ENCODE measurements at places on chromosomes 11 and 22.

DNA sequence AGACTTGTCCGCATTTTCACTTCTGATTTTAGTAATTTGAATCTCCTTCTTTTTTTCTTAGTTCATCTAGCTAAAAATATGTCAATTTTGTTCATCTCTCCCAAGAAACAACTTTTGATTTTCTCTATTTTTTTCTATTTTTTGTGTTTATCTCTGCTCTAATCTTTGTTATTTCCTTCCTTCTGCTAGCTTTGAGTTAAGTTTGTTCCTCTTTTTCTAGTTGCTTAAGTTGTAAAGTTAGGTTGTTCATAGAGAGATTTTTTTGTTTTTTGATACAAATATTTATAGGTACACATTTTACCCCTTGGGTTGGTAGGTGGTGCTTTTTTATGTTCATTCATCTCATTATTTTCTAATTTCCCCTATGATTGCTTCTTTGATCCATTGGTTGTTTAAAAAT is 22.1 kb upstream of the XKR3 start:
- H3K4me3 ChIP-seq = no peak overlapping the region
- no peaks in the 10 kb centered on the region for H3K36me3 ChIP-seq
- no peak overlapping the region for H3K27ac ChIP-seq
- peaks cover 4% of the 10 kb centered on the region for H3K27me3 ChIP-seq
- H3K4me1 ChIP-seq = no peaks in the 10 kb centered on the region

DNA sequence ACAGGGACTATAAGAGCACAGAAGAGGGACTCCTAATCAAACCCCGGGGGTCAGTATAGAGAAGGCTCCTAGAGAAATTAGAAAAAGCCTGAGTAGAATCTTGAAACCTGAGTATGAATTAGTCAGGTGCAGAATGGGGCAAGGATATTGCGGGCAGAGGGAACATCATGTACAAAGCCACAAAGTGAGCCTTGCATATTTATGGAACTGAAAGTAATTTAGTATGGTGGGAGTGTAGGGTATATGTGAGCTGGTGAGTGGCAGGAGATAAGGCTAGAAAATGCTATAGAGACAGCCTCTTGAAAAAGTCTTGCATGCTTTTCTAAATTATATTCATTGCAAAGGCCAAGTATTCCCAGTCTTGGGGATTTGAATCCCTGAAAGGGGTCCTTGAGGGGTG is 93.7 kb downstream of the STIM1 start:
- H3K4me3 ChIP-seq = no peak overlapping the region
- H3K27me3 ChIP-seq = no peaks in the 10 kb centered on the region
- peak; percentile 54 for DNase-seq

DNA sequence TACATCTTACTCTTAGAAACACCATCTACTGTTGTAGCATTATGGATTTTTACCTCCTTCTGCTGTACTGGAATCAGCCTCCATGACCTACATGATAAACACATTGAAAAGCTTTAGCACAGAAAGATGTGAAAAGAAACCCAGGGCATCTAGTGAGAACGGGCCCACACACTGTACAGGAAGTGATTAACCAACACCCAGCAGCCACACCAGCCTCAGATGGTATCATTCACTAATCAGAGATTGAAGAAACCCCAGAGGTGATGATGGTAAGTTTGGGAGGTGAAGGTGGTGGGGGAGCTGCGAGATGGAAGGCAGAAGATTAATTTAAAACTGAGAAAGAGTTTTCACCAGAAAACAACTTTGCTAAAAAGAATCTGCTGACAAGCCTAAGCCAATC is 46.1 kb downstream of the RASSF10 start:
- H3K4me3 ChIP-seq = no peak overlapping the region
- H3K4me1 ChIP-seq = peaks cover 5% of the 10 kb centered on the region
- no peaks in the 10 kb centered on the region for H3K36me3 ChIP-seq
- H3K27ac ChIP-seq = no peak overlapping the region
- peaks cover 8% of the 10 kb centered on the region for H3K27me3 ChIP-seq
- DNase-seq = no peak

DNA sequence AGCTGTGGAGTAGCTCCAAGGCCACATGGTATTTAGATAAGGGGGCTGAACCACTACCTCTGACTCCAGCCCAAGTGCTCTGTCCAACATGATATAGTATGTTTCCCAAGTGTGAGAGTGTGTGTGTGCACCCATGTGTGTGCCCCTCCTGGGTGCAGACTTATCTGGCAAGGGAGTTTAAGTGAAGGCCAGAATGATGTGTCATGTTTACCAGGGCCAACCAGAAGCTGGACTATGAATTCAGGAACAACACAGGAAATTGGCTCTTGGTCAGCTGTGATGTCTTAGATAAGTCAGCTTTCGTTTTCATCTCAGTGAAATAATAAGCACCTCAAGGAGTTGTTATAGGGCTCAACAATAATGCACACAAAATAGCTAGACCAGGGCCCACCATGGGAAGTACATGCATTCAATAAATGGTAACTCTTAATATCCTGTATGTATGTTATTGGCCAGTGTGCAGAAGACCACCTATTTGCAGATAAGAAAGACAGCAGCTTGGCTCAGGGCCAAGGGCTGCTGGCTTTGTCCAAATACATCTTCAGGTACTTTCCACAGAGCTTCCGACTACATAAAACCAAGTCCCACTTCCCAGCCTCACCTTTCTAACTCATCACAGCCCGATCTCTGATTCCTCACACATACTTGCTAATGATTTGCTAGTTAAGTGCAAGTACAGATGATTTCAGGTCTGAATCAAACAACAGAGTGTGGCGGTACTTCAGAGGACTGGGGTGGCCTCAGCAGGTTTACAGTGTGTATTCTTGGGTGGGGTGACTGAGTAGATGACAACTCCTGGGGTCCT is 120.9 kb downstream of the ME3 start:
- H3K27me3 ChIP-seq = no peaks in the 10 kb centered on the region
- no peaks in the 10 kb centered on the region for H3K36me3 ChIP-seq
- H3K4me1 ChIP-seq = no peaks in the 10 kb centered on the region
- H3K27ac ChIP-seq = no peak overlapping the region
- no peak overlapping the region for H3K4me3 ChIP-seq
- no peak for DNase-seq

DNA sequence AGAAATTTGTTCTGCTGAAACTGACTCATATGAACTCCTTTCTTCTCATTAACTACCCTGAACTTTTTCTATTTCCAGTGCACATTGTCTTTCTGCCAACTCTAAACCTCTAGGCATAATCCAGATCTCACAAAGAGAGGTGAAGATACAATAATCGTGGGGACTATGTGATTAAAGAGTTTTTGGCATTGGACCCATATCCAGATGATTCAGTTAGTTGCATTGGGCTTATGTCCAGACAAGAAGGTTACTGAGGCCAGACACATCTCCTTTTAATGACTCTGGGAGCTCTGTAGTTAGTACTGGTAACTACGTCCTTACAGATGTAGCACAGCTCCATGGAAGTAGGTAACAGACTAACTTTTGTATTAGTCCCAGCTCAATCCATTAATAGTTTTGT is 273.0 kb downstream of the CASP12 start:
- H3K27me3 ChIP-seq = no peaks in the 10 kb centered on the region
- peaks cover 2% of the 10 kb centered on the region for H3K36me3 ChIP-seq

DNA sequence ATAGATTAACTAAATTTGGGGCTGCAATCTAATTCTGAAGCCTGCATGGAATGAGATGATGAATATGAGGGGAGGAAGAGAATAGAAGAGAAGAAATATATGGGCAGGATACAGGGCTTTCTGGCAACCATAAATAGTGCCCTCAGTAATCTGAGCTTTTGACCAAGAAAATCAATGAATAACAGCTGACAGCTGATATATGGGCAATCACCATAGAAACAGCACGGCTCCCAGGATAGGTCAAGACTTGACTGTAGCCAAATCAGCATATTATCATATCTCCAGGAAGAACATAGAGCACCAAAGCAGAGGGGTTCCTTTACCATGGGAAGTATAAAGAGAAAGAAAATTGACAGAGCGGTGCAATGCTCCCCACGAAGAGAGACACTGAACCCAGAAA is 643.8 kb upstream of the TENM4 start:
- H3K27me3 ChIP-seq = no peaks in the 10 kb centered on the region
- H3K27ac ChIP-seq = no peak overlapping the region
- no peak overlapping the region for H3K4me3 ChIP-seq
- H3K36me3 ChIP-seq = no peaks in the 10 kb centered on the region

GRCh38 chr22:40250608-40251007 is 72.9 kb downstream of the TNRC6B start:
- H3K36me3 ChIP-seq = peaks cover 51% of the 10 kb centered on the region
- no peak overlapping the region for H3K4me3 ChIP-seq
- no peak for DNase-seq

GRCh38 chr11:61707574-61707973 is 27.4 kb downstream of the DAGLA start:
- peaks cover 22% of the 10 kb centered on the region for H3K27me3 ChIP-seq
- no peak for DNase-seq
- no peaks in the 10 kb centered on the region for H3K36me3 ChIP-seq
- no peak overlapping the region for H3K4me3 ChIP-seq
- peaks cover 11% of the 10 kb centered on the region for H3K4me1 ChIP-seq

GRCh38 chr22:28424427-28425080 is 255.1 kb downstream of the TTC28 start:
- no peak overlapping the region for H3K4me3 ChIP-seq
- H3K4me1 ChIP-seq = no peaks in the 10 kb centered on the region
- no peaks in the 10 kb centered on the region for H3K36me3 ChIP-seq
- no peak overlapping the region for H3K27ac ChIP-seq
- DNase-seq = no peak

DNA sequence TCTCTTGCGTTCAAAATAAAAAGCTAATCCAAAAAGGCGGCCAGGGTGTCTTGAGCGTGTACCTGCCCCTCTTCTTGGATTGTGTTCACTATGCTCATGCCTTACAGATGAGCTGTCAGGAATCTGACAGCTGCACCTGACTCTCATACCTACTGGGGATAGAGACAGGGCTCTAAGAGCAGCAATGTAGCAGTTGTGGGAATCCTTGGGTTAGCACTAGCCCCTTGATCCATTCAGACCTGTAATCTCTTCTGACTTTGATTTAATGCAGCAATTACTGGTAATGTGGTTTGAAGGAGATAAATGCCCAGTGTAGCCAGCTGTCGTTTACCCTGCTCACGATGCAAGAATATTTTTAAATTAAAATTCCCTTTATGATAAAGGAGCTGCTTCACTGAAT is 145.8 kb downstream of the APOL5 start:
- H3K27ac ChIP-seq = no peak overlapping the region
- H3K4me1 ChIP-seq = no peaks in the 10 kb centered on the region
- peaks cover 3% of the 10 kb centered on the region for H3K27me3 ChIP-seq
- DNase-seq = no peak
- no peaks in the 10 kb centered on the region for H3K36me3 ChIP-seq
- H3K4me3 ChIP-seq = no peak overlapping the region

DNA sequence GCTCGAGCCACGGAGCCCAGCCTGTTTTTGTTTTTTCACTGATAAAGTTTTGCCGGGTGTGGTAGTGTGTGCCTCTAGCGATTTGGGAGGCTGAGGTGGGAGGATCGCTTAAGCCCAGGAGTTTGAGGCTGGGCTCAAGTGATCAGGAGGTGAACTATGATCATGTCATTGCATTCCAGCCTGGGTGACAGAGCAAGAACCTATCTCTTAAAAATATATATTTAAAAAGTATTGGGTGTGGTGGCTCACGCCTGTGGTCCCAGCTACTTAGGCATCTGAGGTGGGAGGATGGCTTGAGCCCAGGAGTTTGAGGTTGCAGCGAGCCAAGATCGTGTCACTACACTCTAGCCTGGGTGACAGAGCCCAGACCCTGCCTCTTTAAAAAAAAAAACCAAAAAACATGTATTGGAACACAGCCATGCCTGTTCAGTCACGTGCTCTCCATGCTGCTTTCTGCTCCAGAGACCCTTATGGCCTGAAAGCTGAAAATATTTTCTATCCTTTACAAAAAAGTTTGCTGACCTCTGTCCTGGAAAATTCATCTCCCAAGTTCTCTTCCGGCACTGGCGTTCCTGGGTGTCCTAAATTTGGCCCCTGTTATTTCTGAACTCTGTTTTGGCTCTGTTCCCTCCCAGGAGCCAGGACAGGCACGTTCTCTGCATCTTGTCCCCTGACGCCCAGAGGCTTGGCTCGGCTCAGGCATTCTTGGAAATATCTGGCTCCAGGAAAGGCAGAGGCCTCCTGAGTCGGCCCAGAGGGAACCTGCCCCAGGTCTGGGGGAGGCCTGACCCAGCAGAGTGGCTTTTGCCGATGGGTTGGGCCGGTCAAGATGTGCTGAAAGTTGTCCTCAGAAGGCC is 61.3 kb upstream of the PPP6R3 start:
- H3K4me1 ChIP-seq = no peaks in the 10 kb centered on the region
- H3K4me3 ChIP-seq = no peak overlapping the region
- H3K27ac ChIP-seq = no peak overlapping the region
- no peaks in the 10 kb centered on the region for H3K27me3 ChIP-seq

GRCh38 chr11:71300187-71300586 is 47.8 kb upstream of the SHANK2 start:
- H3K4me3 ChIP-seq = no peak overlapping the region
- H3K36me3 ChIP-seq = no peaks in the 10 kb centered on the region
- no peaks in the 10 kb centered on the region for H3K4me1 ChIP-seq
- no peak overlapping the region for H3K27ac ChIP-seq
- peaks cover 4% of the 10 kb centered on the region for H3K27me3 ChIP-seq
- no peak for DNase-seq

GRCh38 chr22:21569459-21570170 is 2.1 kb downstream of the UBE2L3 start:
- peaks cover 9% of the 10 kb centered on the region for H3K27me3 ChIP-seq
- peak overlapping the region; percentile 89 for H3K27ac ChIP-seq
- peaks cover 61% of the 10 kb centered on the region for H3K4me1 ChIP-seq
- no peak for DNase-seq
- H3K4me3 ChIP-seq = peak overlapping the region; percentile 93

- no peaks in the 10 kb centered on the region for H3K4me1 ChIP-seq
- H3K4me3 ChIP-seq = no peak overlapping the region
- H3K27me3 ChIP-seq = no peaks in the 10 kb centered on the region
- H3K27ac ChIP-seq = no peak overlapping the region
Observed at GRCh38 chr11:92867913-92868619, 101.4 kb upstream of the MTNR1B start.

GRCh38 chr11:134164490-134165370 is 59.0 kb downstream of the NCAPD3 start:
- no peak for DNase-seq
- no peaks in the 10 kb centered on the region for H3K4me1 ChIP-seq
- H3K27ac ChIP-seq = peak overlapping the region; percentile 31

- DNase-seq = no peak
- no peak overlapping the region for H3K27ac ChIP-seq
- H3K4me1 ChIP-seq = peaks cover 55% of the 10 kb centered on the region
- no peak overlapping the region for H3K4me3 ChIP-seq
- no peaks in the 10 kb centered on the region for H3K27me3 ChIP-seq
- peaks cover 8% of the 10 kb centered on the region for H3K36me3 ChIP-seq
Observed at GRCh38 chr22:37194750-37195149, 6.7 kb upstream of the C1QTNF6 start.

GRCh38 chr22:30214703-30215407 is 31.7 kb downstream of the LIF start:
- peaks cover 76% of the 10 kb centered on the region for H3K4me1 ChIP-seq
- no peak overlapping the region for H3K4me3 ChIP-seq
- peak overlapping the region; percentile 63 for H3K27ac ChIP-seq

GRCh38 chr22:37784829-37785495 is 22.8 kb upstream of the GCAT start:
- DNase-seq = no peak
- no peak overlapping the region for H3K4me3 ChIP-seq
- H3K27ac ChIP-seq = no peak overlapping the region
- peaks cover 6% of the 10 kb centered on the region for H3K27me3 ChIP-seq
- no peaks in the 10 kb centered on the region for H3K4me1 ChIP-seq
